ENCODE measurements at places on chromosomes 6 and 20. TPM values are rescaled to one million over a fixed set of nuclear protein-coding genes. Genes with fewer than 3 reads are reported as not detected.

OR2B6 gene
- not detected for total RNA-seq

PRDM13 gene
- not detected for total RNA-seq

DNA sequence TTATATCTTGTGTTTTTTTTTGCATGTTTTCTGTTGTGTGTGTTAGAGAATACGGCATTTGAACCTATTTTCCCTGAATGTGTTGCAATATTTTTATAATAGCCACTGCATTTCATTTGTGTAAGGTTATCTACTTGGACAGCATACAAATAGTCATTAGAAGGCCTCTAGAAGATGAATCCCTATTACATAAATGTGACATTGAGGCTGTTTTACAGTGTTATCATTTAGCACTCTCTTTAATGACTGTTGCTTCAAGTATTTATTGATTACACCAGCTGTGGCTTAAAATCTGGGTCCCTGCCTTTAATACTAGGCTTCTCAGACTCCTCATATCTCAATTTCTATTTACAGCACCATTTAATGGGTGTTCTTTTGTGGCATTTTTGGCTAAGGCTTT, 465.8 kb downstream of the FRK start:
- DNase-seq: no peak

TGM3 gene
- total RNA-seq: 0.13 TPM

GRCh38 chr6:10210052-10210451, 204.8 kb downstream of the TFAP2A start:
- DNase-seq: no peak

GRCh38 chr6:14897831-14898230, 348.0 kb upstream of the JARID2 start:
- DNase-seq: no peak

BACH2 gene
- 6.9 TPM for total RNA-seq

NKAIN2 gene
- total RNA-seq: 1.8 TPM

DNA sequence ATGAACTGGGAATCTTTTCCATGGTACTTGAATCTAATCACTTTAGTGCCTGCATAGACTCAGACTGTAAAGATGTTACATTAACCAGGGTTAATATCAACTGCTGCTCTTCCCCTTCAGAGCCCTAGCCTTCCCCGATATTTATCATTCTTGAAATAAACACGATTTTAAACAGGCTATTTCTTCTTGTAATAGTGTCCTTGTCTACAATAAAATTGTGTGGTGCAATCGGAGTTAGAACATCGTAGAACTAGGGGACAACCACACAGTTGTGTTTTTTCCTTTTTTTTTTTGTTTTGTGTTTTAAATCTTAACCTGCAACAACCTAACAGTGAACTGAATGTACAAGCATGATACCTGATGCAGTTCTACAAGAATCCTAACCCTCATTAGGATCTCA, 4.5 kb downstream of the GJA1 start:
- no peak for DNase-seq

- DNase-seq: no peak
Observed at GRCh38 chr20:45370571-45371160, 7.5 kb downstream of the TP53TG5 start.

- DNase-seq: no peak
Observed at GRCh38 chr6:135229996-135230395, 48.9 kb downstream of the MYB start.

FGD2 gene
- 49.5 TPM for total RNA-seq

- no peak for DNase-seq
Observed at GRCh38 chr6:25058941-25059340, 123.2 kb upstream of the RIPOR2 start.

DNA sequence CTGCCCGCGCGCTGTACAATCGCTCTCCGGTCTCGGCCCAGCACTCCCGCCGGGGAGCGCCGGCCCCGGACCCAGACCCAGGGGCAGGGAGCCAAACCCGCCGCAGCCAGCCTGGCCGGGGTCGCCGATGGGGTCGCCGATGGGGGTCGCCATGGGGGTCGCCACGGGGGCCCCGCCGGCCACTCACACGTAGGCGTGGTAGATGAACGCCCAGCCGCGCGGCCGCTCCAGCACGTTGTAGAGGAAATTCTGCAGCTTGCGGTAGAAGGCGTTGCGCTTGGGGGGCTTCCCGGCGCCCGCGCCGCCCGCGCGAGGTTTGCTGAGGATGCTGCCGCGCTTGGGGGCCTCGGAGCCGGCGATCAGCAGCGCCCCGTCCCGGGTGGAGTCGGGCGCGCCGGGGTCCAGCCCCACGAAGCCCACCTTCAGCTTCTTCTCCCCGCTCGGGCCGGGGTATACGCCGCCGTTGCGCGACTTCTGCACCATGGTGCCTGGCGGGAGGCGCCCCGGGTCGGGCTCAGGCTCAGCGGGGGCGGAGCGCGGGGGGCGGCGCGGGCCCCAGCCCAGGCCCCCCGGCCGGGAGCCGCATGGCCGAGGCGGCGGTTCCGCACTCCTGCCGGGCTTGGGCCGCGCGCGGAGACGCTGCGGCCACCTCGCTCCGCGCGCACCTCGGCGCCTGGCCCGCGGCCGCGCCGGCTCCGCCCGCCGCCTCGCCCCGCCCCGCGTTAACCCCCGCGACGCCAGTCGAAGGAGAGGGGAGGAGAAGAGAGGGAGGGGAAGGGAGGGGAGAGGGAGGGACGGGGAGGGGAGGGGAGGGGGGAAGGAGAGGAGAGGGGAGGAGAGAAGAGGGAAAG, at the start of gene KCNQ2:
Gene KCNQ2 (minus strand): TSS at position 675 of the 851 bp plus-strand sequence. CDS start 192 bp downstream, at position 483.
- no peak for DNase-seq

- DNase-seq: no peak
Observed at GRCh38 chr6:36904114-36904513, 18.4 kb downstream of the C6orf89 start.

DNA sequence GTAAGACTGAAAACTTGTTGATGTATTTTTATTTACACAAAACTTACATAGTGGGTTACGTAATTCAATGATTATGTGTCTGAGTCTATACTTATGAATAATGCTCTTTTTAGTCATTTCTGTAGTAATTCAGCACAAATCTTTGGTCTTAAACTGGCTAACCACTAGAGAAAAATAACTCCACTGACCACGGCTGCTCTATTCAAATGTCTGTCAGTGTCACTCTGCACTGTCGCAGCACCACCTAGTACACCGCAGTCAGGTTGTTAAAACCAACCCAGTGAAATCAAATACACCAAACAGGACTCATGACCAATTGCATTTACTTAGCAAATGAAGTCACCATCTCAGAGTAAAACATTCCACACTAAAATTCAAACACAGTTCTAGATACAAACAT, 93.5 kb upstream of the CCDC28A start:
- DNase-seq: no peak

ECT2L gene
- total RNA-seq: 0.13 TPM

TRIM40 gene
- total RNA-seq: not detected

GRCh38 chr6:161452241-161452640, 178.4 kb upstream of the AGPAT4 start:
- DNase-seq: no peak

DNA sequence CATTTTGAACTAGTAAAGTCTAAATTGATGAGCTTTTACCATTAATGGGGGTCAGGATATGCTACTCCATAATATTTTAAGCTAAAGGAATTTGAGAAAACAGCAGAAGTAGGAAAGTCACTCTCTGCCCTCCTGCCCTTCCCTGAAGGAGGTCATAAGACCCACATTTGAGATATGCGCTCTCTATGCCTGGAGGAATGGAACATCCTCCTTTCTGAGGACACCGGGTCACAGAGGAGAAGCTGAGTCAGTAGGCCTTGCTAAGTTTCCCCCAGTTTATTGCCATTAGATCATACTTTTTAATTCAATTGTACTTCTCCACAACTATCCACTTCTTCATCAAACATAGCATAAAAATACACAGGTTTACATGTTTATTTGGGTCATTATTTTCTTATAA, 40.3 kb downstream of the AKAP7 start:
- DNase-seq: no peak

EIF6 gene
- total RNA-seq: 114 TPM

DNA sequence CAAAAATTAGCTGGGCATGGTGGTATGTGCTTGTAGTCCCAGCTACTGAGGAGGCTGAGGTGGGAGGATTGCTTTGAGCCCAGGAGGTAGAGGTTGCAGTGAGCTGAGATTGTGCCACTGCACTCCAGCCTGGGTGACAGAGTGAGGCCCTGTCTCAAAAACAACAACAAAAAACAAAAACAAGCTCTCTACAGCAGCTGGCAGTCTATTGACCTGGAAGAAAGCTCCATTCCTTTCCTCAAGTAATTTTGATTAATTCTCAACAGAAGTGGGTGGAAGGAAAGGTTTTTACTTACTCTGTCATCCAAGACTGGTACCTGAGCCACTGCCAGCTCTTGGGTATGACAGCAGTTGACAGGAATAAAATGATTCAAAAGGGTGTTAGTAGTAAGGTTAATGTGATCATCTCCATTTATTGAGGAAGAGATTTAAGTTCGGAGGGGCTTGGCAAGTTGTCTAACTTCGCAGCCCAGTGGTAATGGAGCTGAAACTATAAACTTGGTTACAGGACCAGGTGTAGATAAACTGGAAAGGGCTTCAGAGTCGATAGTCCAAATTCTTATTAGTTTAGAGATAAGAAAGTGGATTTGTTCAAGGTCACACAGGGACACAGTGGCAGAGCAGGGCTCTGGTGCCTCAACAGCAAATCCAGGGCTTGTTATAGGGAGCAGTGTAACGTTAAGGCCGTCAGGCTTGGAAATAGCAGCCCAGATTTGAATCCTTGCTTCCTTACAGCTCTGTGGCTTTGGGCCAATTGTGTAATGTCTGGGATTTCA, 14.8 kb downstream of the SRSF3 start:
- DNase-seq: no peak

GRCh38 chr6:128112494-128112893, 211.6 kb upstream of the THEMIS start:
- DNase-seq: no peak

- DNase-seq: no peak
Observed at GRCh38 chr6:155197932-155198331, 65.9 kb upstream of the CLDN20 start.

GRCh38 chr6:39273406-39273821, 40.8 kb downstream of the KCNK17 start:
- DNase-seq: peak; percentile 57

ADGB gene
- total RNA-seq: not detected

GRCh38 chr20:17012546-17013226, 214.2 kb upstream of the PCSK2 start:
- DNase-seq: no peak

FAM209A gene
- total RNA-seq: 0.38 TPM

PBOV1 gene
- not detected for total RNA-seq

ZSCAN16 gene
- 6.1 TPM for total RNA-seq

FRS3 gene
- total RNA-seq: 7.0 TPM

GRCh38 chr20:60228255-60228654, 270.0 kb downstream of the CDH26 start:
- DNase-seq: no peak

ZNF322 gene
- total RNA-seq: 27.3 TPM

LY86 gene
- 6.1 TPM for total RNA-seq

MOG gene
- not detected for total RNA-seq

SLC17A2 gene
- total RNA-seq: 0.76 TPM

NOX3 gene
- not detected for total RNA-seq

- no peak for DNase-seq
Observed at GRCh38 chr6:136918706-136919105, 3.4 kb upstream of the SLC35D3 start.

DNA sequence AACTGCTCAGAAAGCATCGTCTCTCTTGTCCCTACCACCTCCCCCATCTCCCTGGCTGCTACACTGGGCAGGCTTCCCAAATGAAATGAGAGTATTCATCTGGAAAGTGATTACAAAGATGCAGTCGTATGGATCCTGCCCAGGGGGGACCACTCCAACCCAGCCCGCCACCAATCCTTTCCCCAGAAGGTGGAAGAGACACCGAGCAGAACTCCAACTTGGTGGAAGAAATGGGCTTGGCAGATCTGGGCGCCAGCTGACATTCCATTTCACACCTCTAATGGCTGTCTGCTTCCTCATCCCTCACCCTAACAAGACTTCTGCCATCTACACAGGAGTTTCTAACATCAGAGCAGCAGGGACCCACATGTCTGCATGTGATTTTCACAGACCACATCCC, 12.7 kb downstream of the PKHD1 start:
- no peak for DNase-seq

- DNase-seq: peak; percentile 32
Observed at GRCh38 chr6:33979750-33980149, 166.1 kb downstream of the GRM4 start.

ARFGEF2 gene
- total RNA-seq: 36.9 TPM

GRCh38 chr6:79435746-79436145, 101.5 kb downstream of the LCA5 start:
- no peak for DNase-seq

GRCh38 chr6:13538084-13538483, 36.3 kb upstream of the SIRT5 start:
- peak; percentile 71 for DNase-seq

FBXO5 gene
- 4.5 TPM for total RNA-seq

- DNase-seq: peak; percentile 71
Observed at GRCh38 chr6:5302995-5303622, 41.8 kb downstream of the FARS2 start.

DNA sequence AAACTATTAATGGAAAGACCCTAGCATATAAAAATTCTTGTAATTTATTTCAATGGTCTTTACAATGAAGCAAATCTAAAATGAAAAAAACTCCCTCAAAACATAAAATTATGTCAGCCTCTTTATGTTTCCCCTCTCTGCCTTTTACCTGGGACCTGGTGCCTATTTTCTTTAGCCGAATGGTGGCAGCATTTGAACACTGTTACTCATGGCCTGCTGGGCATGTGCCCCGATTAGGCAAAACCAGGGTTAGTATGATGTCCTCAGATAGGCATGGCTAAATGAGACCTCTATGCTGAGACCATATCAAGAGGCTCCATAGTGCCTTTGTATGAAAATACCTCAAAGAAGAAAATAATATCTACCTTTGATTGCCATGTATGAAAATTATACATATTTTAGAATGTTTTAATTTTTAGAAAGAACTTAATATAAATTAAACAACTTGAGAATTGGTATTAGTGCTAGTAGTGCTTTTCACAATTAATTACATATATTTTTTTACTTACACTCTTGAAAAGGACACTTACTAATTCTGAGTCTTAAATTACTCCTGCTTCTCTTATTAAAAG, 22.5 kb upstream of the C6orf58 start:
- DNase-seq: no peak

GRCh38 chr6:150934380-150934779, 68.9 kb downstream of the MTHFD1L start:
- DNase-seq: no peak

SIRPD gene
- 0.35 TPM for total RNA-seq

SLC26A8 gene
- 0.22 TPM for total RNA-seq

GRCh38 chr6:125190667-125191066, 37.1 kb downstream of the TPD52L1 start:
- DNase-seq: no peak

- DNase-seq: peak; percentile 94
Observed at GRCh38 chr20:40689100-40689942, at the start of gene MAFB. TSS of gene MAFB (minus strand) at chr20:40689236. CDS start at chr20:40688850, 386 bp downstream.

CLPSL2 gene
- total RNA-seq: not detected

- DNase-seq: no peak
Observed at GRCh38 chr20:49637046-49637637, 69.2 kb upstream of the PTGIS start.

- DNase-seq: no peak
Observed at GRCh38 chr6:127522714-127523113, 3.6 kb upstream of the MTCL3 start.

- no peak for DNase-seq
Observed at GRCh38 chr6:170378502-170378901, 71.9 kb downstream of the FAM120B start.

CHRNA4 gene
- total RNA-seq: 0.44 TPM
